T-cell (primary cell): ENCODE measurements at places on chromosomes 2 and 18. TPM values are rescaled to one million over a fixed set of nuclear protein-coding genes. Genes with fewer than 3 reads are reported as not detected.

REG1B gene
- total RNA-seq = not detected

DNA sequence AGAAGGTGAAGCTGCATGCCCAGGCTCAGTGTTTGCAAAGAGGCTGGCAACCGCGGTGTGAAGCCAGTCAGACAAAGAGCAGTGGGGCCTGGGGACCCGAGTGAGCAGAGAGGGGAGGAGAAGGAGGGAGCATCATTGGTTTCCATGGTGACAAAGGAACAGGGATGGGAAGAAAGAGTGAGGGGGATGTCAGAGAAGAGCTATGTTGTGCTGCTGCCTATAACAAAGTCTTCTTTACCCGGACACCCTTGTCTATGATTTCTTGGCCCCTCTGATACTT is 14.5 kb downstream of the TMEM247 start:
- no peak for DNase-seq
- H3K27me3 ChIP-seq = peaks cover 7% of the 10 kb centered on the region
- H3K27ac ChIP-seq = no peak overlapping the region
- no peaks in the 10 kb centered on the region for H3K4me1 ChIP-seq
- H3K4me3 ChIP-seq = no peak overlapping the region

- DNase-seq = no peak
- H3K36me3 ChIP-seq = no peaks in the 10 kb centered on the region
- no peak overlapping the region for H3K27ac ChIP-seq
- no peaks in the 10 kb centered on the region for H3K27me3 ChIP-seq
Measured at GRCh38 chr2:58893656-58894351, 652.7 kb upstream of the FANCL start.

KDSR gene
- 25.2 TPM for total RNA-seq

DNA sequence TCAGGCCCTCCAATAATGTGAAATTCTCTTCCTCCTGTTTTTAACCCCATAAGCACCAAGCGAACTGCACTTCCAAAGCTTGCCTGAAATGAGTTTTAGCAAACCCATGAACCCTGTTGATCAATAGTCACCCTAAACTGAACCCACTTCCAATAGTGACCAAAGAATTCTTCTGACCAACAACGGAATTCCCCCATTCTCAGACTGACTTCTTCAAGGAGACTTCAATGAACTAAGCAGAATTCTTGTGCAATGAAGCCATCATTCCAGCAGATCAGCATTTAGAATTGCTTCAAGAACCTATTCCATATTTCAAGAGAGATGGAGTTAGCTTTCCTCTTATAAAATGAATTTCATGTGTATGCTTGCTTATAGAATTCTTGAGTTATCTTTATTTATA is 176.9 kb upstream of the FN1 start:
- H3K36me3 ChIP-seq = no peaks in the 10 kb centered on the region
- no peaks in the 10 kb centered on the region for H3K4me1 ChIP-seq
- H3K27ac ChIP-seq = no peak overlapping the region
- H3K27me3 ChIP-seq = peaks cover 2% of the 10 kb centered on the region
- no peak overlapping the region for H3K4me3 ChIP-seq
- DNase-seq = no peak

HOXD12 gene
- not detected for total RNA-seq

GRCh38 chr2:32423536-32423935 is 66.7 kb downstream of the BIRC6 start:
- DNase-seq = no peak
- no peaks in the 10 kb centered on the region for H3K27me3 ChIP-seq
- H3K27ac ChIP-seq = no peak overlapping the region
- H3K4me1 ChIP-seq = no peaks in the 10 kb centered on the region

C2orf68 gene
- total RNA-seq = 65.2 TPM

GRCh38 chr18:33495278-33495677 is 54.8 kb upstream of the CCDC178 start:
- H3K27ac ChIP-seq = no peak overlapping the region
- H3K4me3 ChIP-seq = no peak overlapping the region
- no peaks in the 10 kb centered on the region for H3K4me1 ChIP-seq
- no peaks in the 10 kb centered on the region for H3K36me3 ChIP-seq
- no peak for DNase-seq

DNA sequence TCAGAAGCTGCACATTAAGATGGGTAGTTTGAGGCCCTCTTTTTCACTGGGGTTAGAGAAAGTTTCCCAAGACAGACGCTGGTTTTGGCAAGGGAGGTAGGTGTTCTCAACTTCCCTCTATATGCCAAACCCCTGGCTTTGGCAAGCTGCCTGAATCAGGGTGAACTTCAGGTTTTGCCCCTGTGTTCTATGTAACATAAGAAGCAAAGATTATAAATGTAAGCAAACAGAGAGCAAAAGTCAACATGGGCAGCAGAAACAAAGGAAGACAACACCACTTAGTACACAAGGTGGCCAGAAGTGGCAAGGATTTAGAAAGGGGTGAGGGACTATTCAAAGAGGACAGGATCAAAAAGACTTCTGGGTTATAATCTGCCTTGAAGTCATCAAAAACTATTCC is 70.5 kb upstream of the TFCP2L1 start:
- no peak overlapping the region for H3K4me3 ChIP-seq
- no peaks in the 10 kb centered on the region for H3K27me3 ChIP-seq
- H3K36me3 ChIP-seq = peaks cover 74% of the 10 kb centered on the region
- H3K27ac ChIP-seq = no peak overlapping the region
- H3K4me1 ChIP-seq = no peaks in the 10 kb centered on the region

DNA sequence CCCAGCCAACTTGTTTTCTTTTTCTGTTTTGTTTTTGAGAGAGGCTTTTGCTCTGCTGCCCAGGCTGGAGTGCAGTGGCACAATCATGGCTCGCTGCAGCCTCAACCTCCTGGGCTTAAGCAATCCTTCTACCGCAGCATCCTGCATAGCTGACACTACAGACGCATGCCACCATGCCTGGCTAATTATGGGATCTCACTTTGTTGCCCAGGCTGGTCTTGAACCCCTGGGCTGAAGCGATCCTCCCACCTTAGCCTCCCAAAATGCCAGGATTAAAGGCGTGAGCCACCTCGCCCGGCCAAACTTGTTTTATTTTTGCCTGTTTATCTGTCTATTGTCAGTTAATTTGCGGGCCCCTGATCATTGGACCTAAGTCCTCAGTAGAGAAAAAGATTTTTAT is 61.6 kb upstream of the MSH6 start:
- DNase-seq = no peak
- H3K27ac ChIP-seq = no peak overlapping the region
- H3K36me3 ChIP-seq = no peaks in the 10 kb centered on the region
- H3K27me3 ChIP-seq = no peaks in the 10 kb centered on the region
- H3K4me1 ChIP-seq = no peaks in the 10 kb centered on the region

GRCh38 chr2:122063716-122064115 is 308.3 kb downstream of the TSN start:
- H3K36me3 ChIP-seq = no peaks in the 10 kb centered on the region
- H3K4me1 ChIP-seq = no peaks in the 10 kb centered on the region
- H3K27ac ChIP-seq = no peak overlapping the region
- H3K4me3 ChIP-seq = no peak overlapping the region
- H3K27me3 ChIP-seq = no peaks in the 10 kb centered on the region
- DNase-seq = no peak

EHBP1 gene
- 27.6 TPM for total RNA-seq
